ENCODE measurements at places on chromosomes 2 and 18.
A peak's percentile ranks its signal among the peaks of the same experiment; 100 is the strongest.

- no peak for DNase-seq
These were observed 62.9 kb upstream of the POU3F3 start for GRCh38 chr2:104790901-104791495.

GRCh38 chr2:189248141-189248540 lies 68.6 kb upstream of the COL5A2 start:
- DNase-seq, result no peak

GRCh38 chr2:47541848-47542450 lies 139.0 kb downstream of the MSH2 start:
- DNase-seq, result no peak

GRCh38 chr18:24187049-24187448 lies 48.2 kb downstream of the CABYR start:
- peak; percentile 7 for DNase-seq

DNA sequence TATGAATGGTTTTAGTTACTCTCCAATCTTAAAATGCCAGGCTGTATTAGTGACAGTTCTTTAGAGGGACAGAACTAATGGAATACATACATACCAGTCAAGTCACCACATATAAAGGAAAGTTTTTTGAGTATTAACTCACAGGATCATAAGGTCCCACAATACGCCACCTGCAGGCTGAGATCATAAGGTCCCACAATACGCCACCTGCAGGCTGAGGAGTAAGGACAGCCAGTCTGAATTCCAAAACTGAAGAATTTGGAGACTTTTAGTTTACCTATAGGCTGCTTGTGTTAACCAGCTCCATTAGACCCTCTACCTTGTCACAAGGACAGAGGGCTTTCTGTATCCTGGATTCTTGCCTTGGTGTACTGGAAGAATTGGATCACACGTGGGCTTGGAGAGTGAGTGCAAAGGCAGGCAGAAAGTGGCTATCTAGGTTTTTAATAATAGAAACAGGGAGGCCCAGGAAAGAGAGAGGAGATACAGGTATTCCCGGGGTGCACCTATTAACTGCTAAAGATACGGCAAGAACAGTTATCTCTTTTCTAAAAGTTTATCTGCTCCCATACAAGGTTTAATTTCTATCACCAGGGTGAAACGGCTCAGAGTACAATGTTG lies 234.9 kb upstream of the CYRIA start:
- peak; percentile 68 for DNase-seq

DNA sequence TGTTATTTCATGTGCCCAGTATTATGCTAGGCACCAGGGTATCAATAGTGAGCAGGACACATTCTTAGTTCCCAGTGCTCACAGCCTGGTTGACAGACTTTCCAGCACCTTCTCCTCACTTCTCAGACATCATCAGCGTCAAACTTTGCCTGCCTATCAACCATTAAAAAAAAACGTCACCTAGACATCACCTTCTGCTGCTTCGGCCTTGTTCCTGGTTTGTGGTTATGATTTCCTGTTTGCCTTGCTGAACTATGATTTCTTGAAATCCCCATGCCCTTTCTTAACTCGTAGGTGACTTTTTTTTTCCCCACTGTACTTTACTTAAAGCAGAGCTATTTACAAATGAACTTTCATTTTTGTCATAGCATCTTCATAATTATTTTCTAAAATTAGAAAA lies 60.4 kb upstream of the NABP1 start:
- peak; percentile 49 for DNase-seq
